SJCRH30 (cell line): ENCODE measurements at places on chromosomes 4 and X.

DNA sequence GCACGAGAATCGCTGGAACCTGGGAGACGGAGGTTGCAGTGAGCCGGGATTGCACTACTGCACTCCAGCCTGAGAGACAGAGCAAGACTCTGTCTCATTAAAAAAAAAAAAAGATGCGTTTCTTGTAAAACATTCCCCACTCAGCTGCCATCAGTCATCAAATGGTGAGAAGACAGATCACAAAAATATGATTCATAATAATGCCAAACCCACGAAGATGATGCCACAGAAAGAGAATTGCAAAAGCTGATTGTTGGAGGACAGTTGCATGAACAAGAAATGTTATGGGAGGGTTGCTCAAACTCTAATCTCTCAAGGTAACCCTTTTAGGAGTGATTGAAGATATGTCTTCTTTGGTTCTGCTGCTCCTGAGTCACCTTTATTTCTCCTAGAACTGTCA, 21.4 kb upstream of the SMIM14 start:
- no peak for DNase-seq

DNA sequence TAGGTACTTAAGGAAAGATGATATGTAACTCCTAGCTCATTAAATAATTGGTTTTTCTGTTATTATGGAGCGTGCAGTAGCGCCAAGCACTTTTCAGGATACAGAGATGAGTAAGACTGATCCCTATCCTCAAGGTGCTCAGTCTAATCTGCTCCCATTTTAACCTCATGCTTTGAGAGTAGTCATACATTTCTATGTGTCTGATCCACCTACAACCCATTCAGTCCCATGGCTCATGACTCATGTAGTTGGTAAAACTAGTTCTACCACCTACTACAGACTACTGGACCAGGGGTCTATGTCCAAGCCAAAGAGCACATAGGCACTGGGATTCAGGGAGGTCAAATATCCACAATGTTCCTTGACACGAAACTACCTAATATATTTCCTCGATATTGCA, 60.8 kb downstream of the TMEM154 start:
- DNase-seq: no peak

DNA sequence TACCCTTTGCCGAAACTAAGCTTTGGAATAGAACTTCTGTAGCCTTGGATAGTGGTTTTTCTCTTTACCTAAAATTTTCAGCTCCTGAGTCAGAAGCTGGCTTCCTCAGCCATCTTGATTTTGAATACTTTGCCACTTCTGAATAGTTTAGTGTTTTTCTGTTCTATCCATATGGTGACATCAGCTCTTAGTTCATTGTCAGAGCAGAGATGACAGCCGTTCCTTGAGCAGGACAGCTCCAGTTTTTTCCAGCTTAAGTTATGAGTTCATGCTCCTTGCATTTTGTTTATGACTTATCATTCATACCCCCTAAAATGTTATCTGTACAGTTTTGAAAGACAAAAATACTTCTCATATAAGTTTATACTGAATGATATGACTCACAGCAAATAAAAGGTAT, 47.8 kb downstream of the DTHD1 start:
- no peak for DNase-seq

DNA sequence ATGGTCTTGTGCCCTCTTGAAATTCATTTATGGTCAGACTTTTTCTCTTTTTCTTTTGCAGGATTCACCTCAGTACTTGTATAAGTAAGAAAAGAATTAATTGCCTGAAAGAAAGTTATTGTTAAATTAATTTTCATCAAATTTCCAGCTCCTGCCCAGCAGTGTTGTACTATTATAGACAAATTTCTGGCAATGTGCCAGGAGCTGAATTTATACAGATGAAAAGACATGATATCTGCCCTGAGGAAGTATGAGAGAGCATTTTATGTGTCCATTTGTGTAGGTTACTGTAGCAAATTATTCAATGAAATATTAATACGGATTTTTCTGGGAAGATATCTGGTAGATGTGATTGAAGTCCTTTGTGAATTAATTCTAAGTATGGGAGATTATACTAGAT, 2371.5 kb upstream of the TENM3 start:
- no peak for DNase-seq

DNA sequence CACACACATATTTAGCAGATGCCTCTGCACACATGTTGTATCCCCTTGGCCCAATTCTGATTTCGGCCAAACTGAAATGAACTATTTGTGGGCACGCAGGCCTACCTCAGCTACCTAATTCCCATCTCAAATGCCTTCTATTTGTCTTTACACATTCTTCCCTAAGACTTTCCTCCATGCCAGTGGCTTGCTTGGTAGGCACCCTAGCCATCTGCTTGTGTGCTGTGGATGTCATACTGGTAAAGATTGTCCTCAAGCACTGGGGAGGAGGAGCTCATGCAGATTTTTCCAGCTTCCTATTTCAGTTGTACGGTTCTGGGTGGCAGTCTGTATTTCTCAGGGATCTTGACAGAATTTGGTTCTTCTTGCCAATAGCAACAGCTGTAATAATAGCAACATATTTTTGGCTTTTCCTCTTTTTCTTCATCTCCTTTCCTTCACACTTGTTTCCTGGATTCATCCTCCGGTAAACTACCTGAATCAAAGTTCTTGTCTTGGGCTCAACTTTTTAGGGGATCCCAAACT, 514.3 kb downstream of the ADGRL3 start:
- no peak for DNase-seq

DNA sequence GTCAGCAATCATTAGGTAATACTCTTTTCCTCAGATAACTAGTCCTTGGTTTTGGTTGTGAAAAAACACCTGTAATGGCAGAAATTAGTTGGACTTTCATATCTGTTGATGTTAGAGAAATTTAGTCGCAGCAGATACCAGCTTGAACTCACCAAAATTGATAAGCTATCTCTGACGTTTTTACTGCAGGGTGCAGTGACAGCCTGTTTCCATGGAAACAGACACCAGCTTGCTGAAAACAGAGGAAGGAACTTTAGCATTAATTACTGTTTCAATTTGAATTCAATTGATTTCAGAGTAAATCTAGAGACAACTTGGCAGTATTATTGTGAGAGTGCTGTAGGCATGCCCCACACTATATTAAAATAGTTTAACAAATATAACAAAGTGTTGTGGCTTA, 246.5 kb downstream of the PPP1R2C start:
- no peak for DNase-seq

DNA sequence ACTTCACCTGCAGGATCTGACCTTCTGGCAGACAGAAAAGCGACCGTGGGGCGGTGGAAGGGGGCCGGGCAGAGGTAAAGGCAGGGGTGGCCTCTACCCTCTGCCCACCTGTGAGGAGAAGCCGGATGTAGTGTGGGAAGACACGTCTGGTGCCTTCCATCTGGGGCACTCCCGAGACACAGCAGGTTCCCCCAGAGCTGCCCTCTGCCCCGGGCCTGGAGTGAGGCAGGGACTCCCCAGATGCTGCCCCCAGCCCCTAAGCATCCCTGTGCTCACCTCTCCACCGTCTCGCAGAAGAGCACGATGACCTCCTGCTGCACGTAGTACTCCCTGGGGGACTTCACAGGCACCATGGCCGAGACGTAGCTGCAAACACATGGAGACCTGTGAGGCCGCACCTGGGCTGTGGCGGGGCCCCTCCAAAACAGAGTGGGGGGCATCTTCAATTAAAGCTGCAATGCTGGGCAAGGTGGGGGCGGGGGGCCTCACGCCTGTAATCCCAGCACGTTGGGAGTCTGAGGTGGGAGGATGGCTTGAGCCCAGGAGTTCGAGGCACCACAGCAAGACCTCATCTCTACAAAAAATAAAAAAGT, 75.3 kb upstream of the MXD4 start:
- no peak for DNase-seq

DNA sequence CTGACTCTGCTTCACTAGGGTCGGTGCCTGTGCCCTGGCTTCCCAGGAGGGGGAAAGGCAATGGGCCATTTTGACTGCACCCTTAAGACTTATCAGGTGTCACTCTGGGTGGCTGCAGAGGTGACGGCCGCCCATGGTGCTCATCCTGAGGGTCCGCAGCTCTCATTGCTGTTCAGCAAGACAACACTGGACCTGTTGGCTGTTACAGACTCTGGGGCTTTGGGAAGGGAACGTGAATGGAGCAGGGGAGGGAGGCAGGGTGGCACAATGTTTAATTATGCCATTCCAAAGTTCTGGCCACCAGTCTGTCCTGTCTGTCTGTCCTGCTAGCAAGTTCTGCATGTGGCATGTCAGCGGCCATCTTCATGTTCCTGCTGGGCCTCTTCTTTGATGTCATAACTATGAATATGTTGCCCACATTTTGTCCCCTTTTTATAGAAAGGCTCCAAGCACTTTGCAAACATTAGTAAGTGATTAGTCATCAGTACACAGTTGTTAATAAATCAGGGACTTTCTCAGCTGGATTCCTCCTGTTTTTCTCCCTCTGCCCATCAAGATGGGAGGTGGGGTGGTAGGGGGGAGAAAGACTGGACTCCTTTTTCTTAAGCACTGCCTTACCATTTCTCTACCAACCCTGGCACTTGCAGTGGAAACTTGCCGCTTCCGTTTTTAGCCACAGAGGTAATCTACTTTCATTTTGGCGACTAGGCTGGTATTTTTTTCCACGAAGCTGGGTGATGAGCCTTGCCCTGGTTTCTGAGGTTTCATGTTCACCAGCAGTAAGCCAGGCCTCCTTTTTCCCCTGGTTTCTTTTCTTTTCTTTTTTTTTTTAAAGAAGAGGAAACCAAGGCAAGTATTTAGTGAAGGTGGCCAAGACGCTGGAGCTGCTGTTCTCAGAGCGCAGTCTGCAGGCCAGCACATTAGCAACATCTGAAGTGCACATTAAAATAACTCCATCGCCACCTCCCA, 88.6 kb upstream of the TRIM2 start:
- no peak for DNase-seq

DNA sequence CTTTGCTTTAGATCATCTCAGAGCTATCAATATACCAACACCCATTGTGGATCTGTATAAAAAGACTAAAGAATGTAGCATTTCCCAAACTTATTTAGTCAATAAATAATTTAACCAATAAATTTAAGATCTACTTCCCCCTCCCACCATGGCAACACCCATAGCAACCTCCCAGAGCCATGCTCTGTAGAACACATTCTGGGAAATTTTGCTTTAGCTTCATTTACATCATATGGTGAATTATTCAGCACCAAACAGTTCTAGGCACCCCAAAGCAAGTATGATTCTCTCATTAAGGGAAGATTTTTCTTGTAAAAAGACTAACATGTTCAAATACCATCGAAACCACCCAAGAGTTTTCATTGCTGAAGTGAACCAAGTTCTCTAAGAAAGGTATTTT, 80.5 kb upstream of the GPR34 start:
- DNase-seq: no peak

- DNase-seq: no peak
Observed at GRCh38 chr4:71188156-71188640, 150.6 kb upstream of the SLC4A4 start.

DNA sequence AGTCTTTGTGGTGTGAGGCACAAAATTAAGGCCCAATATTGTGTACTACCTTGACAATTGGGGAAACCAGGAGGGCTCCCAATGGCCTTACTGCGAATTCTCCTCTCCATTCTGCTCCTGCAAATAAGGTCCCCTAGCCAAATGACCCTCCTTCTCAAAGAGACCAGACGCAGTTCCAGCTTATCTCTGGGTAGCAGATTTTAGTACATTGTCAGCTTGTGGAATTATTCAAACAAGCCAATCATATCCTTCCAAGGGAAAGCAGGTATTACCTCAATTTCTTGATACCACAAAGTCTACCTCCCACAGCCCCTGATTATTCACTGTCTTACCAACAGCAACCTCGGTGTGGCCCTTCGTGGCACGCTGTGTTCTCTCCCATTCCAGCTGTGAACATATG, 7.8 kb upstream of the ZBTB33 start:
- DNase-seq: no peak

GRCh38 chr4:182697094-182697493, 220.1 kb downstream of the DCTD start:
- no peak for DNase-seq

- no peak for DNase-seq
Observed at GRCh38 chr4:56619160-56619559, 61.9 kb downstream of the HOPX start.

- DNase-seq: no peak
Observed at GRCh38 chr4:146709956-146710355, 71.3 kb downstream of the POU4F2 start.

DNA sequence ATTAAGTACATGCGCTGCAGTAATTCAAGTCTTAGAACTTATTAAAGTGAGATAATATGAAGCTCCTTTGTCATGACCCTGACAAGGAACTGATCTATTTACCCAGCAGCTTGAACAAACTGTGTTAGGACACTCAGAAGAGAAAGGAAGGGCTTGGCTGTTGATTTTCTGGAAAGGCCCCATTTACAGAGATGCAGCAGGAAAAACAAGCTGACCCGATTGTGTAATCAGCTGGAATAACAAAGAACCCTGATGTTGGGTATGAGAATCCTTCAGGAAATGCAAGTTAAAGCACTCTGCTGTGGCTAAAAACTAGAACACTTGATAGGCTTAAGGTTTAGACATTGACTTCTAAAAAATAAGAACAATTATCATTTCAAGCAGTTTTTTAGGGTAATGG, 64.8 kb downstream of the TBC1D9 start:
- no peak for DNase-seq

DNA sequence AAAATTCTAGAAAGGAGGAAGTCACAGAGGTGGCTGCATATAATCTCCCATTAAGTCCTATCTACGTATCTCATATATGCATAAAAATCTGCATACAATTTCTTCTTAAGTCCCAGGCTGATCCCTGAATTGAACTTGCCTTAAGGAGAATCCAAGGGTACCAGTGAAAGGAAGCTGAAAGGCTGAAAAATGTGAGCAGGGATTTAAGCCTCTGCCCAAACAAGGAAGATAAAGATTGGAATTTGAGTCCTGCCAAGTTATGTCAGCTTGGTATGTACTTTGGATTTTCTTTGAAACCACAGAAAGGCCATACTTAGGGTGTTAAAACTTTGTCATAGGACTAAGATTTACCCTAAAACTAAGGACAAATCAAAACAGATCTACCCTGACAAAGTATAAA, 26.5 kb upstream of the GEMIN8 start:
- DNase-seq: peak; percentile 8

- peak; percentile 2 for DNase-seq
Observed at GRCh38 chrX:86066998-86067397, 19.6 kb upstream of the CHM start.

DNA sequence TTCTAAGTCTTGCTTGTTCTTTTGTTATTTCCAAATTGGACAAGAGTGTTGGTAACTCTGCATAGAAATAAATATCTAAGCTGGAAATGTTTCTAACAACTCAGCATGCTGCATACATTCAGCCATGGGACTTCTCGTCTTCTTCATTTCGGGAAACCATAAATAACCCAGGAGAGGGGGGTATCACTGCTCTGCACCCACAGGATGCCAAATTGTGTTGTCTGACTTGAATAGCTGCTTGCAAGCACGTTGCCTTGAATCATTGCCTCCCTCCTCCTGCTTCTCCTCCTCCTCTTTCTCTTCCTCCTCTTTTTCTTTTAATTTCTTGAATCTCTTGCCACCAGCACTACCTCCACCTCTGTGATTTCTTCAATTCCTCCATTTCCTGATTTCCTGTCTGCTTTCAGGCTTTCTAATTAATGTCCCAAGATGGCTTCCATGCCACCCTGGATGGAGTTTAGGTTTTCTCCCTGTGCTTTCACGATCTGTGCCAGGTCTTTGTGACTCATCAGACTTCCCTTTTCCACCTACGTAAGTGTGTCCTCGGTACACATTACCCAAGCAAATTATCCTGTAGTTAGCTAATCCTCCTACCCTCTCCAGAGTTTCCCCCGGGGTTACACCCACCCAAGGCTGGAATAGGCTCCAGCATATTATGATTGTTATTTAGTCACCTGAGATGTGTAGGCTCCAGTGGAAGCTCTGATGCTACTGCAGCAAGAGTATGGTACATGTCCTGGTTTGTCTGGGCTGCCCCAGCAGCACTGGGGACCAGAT, 122.6 kb upstream of the VCX3B start:
- no peak for DNase-seq
